ENCODE measurements at places on chromosomes 3 and 15. TPM values are rescaled to one million over a fixed set of nuclear protein-coding genes. Genes with fewer than 3 reads are reported as not detected.

HYAL1 gene
- total RNA-seq = 31.5 TPM

DNA sequence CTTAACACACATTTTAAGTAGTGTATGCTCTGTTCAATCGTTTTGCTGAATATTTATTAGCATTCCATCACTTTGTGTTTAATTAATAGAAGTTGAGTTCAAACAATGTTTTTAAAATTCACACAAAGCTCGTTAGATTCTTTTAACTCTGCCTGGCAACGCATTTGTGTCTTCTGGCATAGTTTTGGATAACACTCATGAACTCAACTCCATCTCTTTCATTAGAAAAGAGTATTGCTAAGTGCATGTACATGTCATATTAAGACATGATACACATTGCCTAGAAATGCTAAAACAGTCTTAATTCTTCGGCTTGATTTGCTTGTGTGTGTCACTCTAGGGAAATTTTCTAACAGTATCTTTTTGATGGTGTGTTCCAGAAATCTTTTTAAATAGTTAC lies 15.7 kb downstream of the TSC22D2 start:
- no peaks in the 10 kb centered on the region for H3K27me3 ChIP-seq
- no peak overlapping the region for H3K4me3 ChIP-seq
- peaks cover 29% of the 10 kb centered on the region for H3K4me1 ChIP-seq
- no peaks in the 10 kb centered on the region for H3K36me3 ChIP-seq
- DNase-seq = no peak

DNA sequence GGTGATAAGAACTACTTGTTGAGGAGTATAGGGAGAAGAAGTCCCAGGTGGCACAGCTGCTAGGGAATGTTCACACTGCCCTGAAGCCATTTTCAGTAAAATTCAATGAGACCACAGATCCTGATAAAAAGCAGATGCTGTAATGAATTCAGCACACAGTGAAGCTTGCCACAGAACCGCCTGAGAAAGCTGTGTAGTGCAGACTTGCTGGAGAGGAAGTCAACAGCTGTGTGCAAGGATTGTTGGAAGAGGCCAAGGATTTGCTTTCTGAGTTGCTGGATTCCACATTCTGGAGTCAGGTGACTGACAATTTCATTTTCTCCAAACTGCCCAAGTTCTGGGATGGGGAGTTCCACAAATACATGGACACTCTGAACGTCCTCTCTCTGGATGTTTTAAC lies 70.9 kb downstream of the ANP32A start:
- H3K36me3 ChIP-seq = no peaks in the 10 kb centered on the region
- no peak overlapping the region for H3K4me3 ChIP-seq
- no peak for DNase-seq
- no peaks in the 10 kb centered on the region for H3K4me1 ChIP-seq
- no peaks in the 10 kb centered on the region for H3K27me3 ChIP-seq
- H3K27ac ChIP-seq = no peak overlapping the region

ELL3 gene
- 7.4 TPM for total RNA-seq

GRCh38 chr3:155748611-155749365 lies 3.9 kb upstream of the PLCH1 start:
- H3K27me3 ChIP-seq = peaks cover 9% of the 10 kb centered on the region
- H3K4me3 ChIP-seq = no peak overlapping the region
- no peak overlapping the region for H3K27ac ChIP-seq
- DNase-seq = no peak
- no peaks in the 10 kb centered on the region for H3K36me3 ChIP-seq

NR1I2 gene
- 0.22 TPM for total RNA-seq

DNA sequence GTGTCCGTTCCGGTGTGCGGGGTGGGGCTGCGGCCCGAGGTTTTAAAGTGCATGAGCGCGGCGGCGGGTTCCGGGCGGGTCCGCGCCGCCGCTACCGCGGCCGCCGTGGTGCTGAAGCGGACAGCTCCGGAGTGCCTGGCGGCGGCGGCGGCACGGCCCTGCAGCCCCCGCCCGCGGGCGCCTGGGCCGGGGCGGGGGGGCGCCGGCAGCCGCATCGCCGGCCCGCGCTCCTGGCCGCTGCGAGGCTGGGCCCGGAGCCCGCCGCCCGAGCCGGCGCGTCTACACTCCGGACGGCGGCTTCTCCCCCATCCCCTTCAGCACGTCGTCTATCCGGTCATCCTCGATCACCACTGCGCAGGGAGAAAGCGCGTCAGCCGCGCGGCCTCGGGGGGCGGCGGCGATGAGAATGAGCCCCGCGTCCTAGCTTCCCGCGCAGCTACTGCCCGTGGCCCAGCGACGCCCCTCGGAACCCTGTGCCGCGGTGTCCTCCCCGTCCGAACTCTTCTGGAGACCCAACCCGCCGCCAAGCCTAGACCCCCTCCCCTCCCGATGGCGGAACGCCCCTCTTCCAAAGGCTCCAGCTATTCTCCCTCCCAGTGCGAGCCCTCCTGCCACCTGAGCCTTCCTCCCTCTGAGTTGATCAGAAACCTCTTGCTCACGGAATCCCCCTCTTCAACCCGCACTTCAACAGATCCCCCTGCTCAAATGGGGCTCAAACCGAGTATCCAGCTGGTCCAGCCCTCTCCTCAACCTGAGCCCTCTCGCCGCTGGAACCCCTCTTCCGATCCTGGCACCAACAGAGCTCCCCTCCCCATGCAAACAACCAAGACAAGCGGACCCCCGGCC lies 1.3 kb downstream of the CAMK2N2 start:
- no peaks in the 10 kb centered on the region for H3K36me3 ChIP-seq
- peaks cover 4% of the 10 kb centered on the region for H3K27me3 ChIP-seq
- no peak for DNase-seq

GRCh38 chr3:194100856-194101390 lies 35.0 kb upstream of the HES1 start:
- H3K4me1 ChIP-seq = peaks cover 14% of the 10 kb centered on the region
- no peak overlapping the region for H3K27ac ChIP-seq
- DNase-seq = no peak
- no peak overlapping the region for H3K4me3 ChIP-seq
- no peaks in the 10 kb centered on the region for H3K27me3 ChIP-seq

GRCh38 chr3:39271363-39271914 lies 8.4 kb downstream of the CX3CR1 start:
- no peak overlapping the region for H3K27ac ChIP-seq
- H3K4me3 ChIP-seq = no peak overlapping the region
- DNase-seq = no peak
- peaks cover 7% of the 10 kb centered on the region for H3K4me1 ChIP-seq
- no peaks in the 10 kb centered on the region for H3K27me3 ChIP-seq
- no peaks in the 10 kb centered on the region for H3K36me3 ChIP-seq

- H3K27me3 ChIP-seq = no peaks in the 10 kb centered on the region
- peaks cover 53% of the 10 kb centered on the region for H3K36me3 ChIP-seq
- DNase-seq = no peak
- no peak overlapping the region for H3K4me3 ChIP-seq
Measured at GRCh38 chr15:74628199-74628598, 12.6 kb downstream of the CLK3 start.

DNA sequence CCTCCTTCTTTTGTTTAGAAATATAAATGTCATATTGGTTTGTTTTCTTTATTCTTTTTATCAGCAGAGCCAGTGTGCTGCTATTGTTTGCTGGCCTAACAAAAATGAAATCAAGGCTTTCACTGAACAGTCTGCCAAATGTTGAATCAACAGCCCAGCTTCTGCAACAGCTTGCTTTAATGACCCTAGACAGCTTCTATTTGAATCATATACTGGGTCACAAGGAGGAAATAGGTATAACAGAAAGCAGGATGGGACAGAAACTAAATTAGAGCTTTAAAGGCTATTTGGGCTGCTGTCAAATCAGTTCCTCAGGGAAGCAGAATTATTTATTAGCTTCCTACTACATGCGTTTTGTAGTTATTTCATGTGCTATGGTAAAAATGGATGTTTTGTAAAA lies 12.1 kb upstream of the DNAJC13 start:
- no peaks in the 10 kb centered on the region for H3K36me3 ChIP-seq
- no peaks in the 10 kb centered on the region for H3K27me3 ChIP-seq
- H3K4me1 ChIP-seq = peaks cover 15% of the 10 kb centered on the region
- no peak for DNase-seq

DNA sequence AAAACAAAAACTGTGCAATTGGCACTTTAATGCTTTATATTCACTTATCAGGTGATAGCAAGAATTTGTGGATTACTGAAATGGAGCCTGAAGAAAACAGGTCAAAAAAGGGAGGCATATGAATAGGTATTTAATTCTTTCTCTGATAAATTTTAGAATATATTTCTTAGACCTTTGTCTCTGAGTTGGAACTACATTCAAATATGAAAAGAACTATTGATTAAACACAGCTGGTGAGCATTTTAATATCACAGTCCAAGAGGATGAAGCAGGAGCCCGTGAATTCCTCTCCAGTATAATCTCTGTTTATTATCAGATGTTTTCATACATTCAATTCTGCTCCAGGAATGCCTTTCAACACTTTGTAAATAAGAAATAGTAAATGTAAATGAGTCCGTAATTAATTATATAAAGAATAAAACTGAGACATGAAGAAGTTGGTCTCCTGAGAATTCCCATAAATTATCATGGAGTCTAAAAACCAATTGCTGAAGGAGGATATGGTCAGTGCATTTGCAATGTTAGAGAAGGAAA lies 86.3 kb upstream of the ARHGEF26 start:
- H3K4me1 ChIP-seq = no peaks in the 10 kb centered on the region
- H3K36me3 ChIP-seq = no peaks in the 10 kb centered on the region
- H3K4me3 ChIP-seq = no peak overlapping the region
- no peak for DNase-seq
- H3K27me3 ChIP-seq = no peaks in the 10 kb centered on the region
- no peak overlapping the region for H3K27ac ChIP-seq

UNC13C gene
- total RNA-seq = 0.44 TPM

CASR gene
- not detected for total RNA-seq

KCNAB1 gene
- 3.1 TPM for total RNA-seq

- no peak overlapping the region for H3K4me3 ChIP-seq
- H3K27ac ChIP-seq = no peak overlapping the region
- H3K4me1 ChIP-seq = no peaks in the 10 kb centered on the region
Measured at GRCh38 chr15:75864213-75865059, 21.2 kb downstream of the UBE2Q2 start.

- H3K4me1 ChIP-seq = no peaks in the 10 kb centered on the region
- H3K4me3 ChIP-seq = no peak overlapping the region
- H3K36me3 ChIP-seq = no peaks in the 10 kb centered on the region
- H3K27me3 ChIP-seq = no peaks in the 10 kb centered on the region
Measured at GRCh38 chr3:42128526-42128925, 37.4 kb downstream of the TRAK1 start.

GRCh38 chr3:12194669-12195161 lies 36.0 kb upstream of the TIMP4 start:
- H3K36me3 ChIP-seq = no peaks in the 10 kb centered on the region
- no peak overlapping the region for H3K4me3 ChIP-seq
- peak overlapping the region; percentile 48 for H3K27ac ChIP-seq
- H3K27me3 ChIP-seq = no peaks in the 10 kb centered on the region
- peaks cover 20% of the 10 kb centered on the region for H3K4me1 ChIP-seq

- no peaks in the 10 kb centered on the region for H3K4me1 ChIP-seq
- DNase-seq = no peak
- no peaks in the 10 kb centered on the region for H3K27me3 ChIP-seq
Measured at GRCh38 chr3:135412475-135412874, 553.1 kb upstream of the PPP2R3A start.

LDHAL6B gene
- 2.1 TPM for total RNA-seq

GRCh38 chr15:48671103-48672022 lies 25.9 kb upstream of the FBN1 start:
- H3K27me3 ChIP-seq = no peaks in the 10 kb centered on the region
- no peak overlapping the region for H3K27ac ChIP-seq
- no peaks in the 10 kb centered on the region for H3K4me1 ChIP-seq
- H3K4me3 ChIP-seq = no peak overlapping the region
- no peaks in the 10 kb centered on the region for H3K36me3 ChIP-seq

- H3K27ac ChIP-seq = no peak overlapping the region
- no peak for DNase-seq
- no peak overlapping the region for H3K4me3 ChIP-seq
- H3K4me1 ChIP-seq = no peaks in the 10 kb centered on the region
- no peaks in the 10 kb centered on the region for H3K27me3 ChIP-seq
- H3K36me3 ChIP-seq = no peaks in the 10 kb centered on the region
Measured at GRCh38 chr3:11447584-11448200, 175.5 kb downstream of the ATG7 start.

- H3K36me3 ChIP-seq = no peaks in the 10 kb centered on the region
- no peaks in the 10 kb centered on the region for H3K4me1 ChIP-seq
- no peak overlapping the region for H3K27ac ChIP-seq
- no peak for DNase-seq
- no peak overlapping the region for H3K4me3 ChIP-seq
- H3K27me3 ChIP-seq = no peaks in the 10 kb centered on the region
Measured at GRCh38 chr3:85603378-85603777, 644.6 kb downstream of the CADM2 start.
